D721Med (cell line): ENCODE measurements at places on chromosomes 1 and 21.

- DNase-seq = no peak
Observed at GRCh38 chr1:21775550-21775914, 7.4 kb downstream of the USP48 start.

DNA sequence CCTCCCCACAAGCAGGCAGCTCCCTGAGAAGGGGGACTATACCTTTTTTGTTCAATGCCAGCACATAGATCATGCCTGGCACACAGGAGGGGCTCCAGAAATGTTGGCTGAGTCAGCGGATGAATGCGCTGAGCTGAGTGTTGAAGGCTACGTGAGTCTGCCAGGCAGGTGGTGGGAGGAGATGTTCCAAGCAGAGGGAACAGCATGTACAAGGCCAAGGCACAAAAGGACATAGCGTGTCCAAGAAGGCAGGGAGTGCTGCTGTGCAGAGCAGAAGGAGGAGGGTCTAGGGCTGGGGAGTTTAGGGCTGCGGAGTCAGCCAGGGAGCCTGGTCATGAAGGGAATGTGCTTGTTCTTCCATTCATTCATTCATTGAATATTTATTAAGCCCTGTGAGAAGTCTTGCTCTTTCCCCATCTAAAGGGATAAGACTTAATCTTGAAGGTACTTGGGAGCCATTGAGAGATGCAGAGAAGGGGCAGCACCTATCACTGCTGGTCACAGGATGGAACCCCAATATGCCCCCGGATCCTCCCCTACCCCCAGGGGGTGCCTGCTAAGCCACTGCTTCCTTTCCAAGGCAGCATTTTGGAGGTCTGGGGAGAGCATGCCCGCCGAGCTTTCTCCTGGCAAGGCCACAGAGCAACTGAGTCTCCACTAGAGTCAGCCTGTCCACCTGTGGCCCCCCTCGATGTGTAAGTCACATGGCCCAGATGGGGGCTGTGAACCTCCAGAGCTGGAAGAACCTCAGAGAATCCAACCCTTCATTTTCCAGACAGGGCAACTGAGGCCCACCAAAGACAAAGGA lies 31.2 kb upstream of the LAPTM5 start:
- no peak for DNase-seq

GRCh38 chr1:40711465-40712404 lies 20.2 kb downstream of the NFYC start:
- DNase-seq = no peak

- no peak for DNase-seq
Observed at GRCh38 chr1:178739285-178740045, 14.4 kb downstream of the RALGPS2 start.

DNA sequence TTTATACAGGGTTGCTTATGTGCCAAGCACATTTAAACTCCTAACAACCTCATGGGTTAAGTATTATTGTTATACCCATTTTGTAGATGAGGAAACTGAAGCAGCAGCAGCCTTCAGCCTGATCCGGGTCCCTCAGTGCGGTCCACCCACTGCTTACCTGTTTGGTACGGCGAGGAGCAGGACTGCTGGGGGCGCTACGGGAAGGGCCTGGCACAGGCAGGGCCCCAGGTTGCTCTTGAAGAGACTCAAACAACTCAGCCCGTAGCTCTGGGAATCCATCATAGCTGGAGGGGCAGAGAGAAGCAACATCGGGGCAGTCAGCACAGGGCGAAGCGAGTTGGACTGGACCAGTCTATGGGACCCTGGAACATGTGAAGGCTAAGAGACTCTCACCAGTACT lies 9.2 kb downstream of the DENND4B start:
- DNase-seq = no peak

DNA sequence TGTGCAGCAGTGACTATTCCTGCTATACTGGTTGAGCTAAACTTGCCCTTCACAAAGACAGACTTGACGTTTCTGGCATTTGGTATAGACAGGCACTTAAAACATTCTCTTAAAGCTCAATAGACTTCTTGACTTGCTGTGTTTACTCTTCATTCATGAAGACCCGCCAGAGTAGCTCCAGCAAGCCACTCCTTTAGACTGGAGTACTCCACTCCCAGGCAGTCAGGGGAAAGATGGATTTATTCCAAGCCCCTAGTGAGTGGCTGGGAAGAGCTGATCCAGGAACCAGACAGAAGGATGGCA lies 70.7 kb downstream of the EVA1C start:
- DNase-seq = no peak

- no peak for DNase-seq
Observed at GRCh38 chr1:156627313-156627880, 8.2 kb downstream of the HAPLN2 start.

DNA sequence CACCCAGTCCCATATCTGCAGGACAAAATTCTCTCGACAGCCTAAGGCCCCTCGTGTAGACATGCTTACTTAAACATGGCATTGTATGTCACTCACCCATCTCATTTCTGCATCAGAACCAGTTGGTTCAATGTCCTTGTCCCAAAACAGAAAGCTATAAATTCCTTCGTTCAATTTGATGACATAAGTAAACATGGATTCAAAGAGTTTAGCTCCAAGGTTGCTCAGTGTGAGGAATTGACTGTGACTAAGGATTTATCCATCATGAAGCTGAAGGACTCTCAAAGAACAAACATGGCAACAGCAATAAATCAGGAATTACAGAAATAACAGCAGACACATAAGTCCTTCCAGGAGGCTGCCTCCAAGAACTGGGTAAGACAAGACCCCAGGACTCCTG lies 237.2 kb downstream of the TOMM20 start:
- DNase-seq = no peak

DNA sequence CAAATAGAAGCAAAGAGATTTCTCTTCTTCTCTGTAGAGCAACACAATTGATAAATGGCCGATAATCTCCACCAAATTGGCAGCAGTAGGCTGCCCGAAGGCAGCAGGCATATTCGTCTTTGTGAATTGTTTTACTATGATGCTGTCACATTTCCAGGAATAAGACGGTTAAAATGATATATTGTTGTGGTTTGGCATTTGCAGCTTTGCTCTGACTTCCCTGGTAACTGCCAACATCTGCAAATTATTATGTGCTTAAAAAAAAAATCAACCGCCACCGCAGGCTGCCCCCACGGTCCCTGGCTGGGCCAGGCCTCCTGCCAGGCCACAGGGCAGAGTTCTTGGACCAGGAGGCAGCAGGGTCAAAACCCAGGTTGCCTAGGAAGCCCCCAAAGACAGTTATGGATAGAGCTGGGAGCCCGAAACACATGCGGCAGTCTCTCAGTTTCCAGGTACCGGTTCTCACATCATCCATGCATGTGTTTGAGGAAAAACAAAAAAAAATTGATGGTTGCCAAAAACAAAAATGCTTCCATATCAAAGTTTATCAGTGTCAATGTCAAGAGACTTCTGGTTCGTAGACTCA lies 179.3 kb downstream of the ETS2 start:
- no peak for DNase-seq

DNA sequence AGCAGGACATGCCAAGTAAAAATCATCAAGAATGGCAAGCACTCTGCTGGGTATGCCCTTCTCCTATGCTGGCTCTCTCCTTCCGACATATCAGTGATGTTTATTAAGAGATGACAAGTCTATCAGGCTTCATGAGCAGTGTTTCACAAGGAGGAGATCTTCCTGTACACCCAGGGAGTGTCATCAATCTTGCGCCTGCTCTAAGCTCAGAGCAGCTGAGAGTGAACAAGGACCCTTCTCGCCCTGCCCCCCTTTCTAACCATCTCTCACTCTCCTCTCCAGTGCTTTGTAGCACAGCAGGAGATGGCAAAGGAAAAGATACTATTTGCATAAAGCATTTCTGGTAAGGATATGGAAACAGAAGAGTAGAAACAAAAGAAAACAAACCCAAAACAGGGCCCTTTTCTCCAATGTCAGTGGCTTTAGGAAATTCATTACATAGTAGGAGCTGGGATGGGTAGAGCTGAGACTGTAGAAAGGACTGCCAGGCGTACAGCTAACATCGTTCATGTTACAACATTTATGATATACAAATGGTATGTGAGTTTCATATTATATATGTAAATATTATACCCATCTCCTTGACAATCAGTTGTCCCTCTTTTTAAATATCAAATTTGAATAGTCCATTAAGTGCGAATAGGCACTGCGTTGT lies 201.7 kb downstream of the NUF2 start:
- no peak for DNase-seq

DNA sequence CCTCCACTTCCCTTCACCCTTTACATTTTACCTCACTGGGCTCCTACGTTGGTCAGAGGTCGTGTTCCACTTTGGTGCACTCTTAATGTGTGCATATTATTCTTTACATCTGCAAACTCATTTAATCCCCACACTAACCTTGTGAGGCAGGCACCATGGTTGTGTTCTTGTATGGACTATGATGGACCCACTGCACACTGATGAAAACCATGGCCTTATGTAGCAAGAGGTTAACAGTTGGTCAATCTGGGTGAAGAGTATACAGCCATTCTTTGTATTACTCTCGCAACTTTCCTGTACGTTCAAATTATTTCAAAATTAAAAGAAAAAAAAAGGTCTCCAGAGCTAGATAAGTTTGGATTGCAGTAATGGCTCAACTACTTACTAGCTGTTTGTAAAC lies 78.5 kb downstream of the RUNX1 start:
- DNase-seq = no peak

DNA sequence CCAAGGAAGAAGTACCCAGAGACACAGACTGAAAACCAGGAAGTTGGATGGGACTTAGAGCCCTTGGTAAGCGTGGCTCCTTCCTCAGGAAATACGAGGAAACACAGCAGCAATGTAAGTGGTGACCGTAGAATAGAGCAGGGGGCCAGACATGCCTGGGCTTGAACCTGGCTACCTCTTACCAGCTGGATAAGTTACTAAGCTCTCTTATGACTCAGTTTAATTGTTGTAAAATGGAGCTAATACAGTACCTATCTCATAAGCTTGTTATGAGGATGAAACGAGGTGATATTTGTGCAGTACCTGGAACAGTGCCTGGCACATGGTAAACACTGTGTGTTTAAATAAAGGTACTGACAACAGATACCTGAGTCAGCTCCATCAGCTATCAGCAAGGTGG lies 19.2 kb downstream of the EBNA1BP2 start:
- no peak for DNase-seq

GRCh38 chr21:31710586-31710985 lies 21.3 kb downstream of the SCAF4 start:
- DNase-seq = no peak

DNA sequence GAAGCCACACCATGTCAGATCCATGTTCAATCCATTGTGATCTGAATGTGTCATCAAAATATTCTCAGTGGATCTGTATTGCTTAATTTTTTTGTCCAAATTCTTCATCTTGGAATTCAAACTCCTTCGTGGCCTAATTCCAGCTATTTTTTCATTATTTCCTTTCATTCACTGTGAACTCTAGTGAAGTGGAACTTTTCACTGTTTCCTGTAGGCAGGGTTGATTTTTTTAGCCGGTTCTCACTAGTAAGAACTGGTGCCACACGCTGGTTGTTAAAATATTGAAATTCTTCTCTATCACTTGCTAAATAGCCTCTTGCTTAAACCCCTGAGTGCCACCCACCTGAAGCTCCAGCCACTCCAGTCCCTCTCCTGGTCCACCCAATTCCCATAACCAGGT lies 7.6 kb upstream of the S100A11 start:
- no peak for DNase-seq

GRCh38 chr1:154863315-154864174 lies 6.5 kb downstream of the KCNN3 start:
- DNase-seq = peak; percentile 12
